Fibroblast of pulmonary artery (primary cell): ENCODE measurements at places on chromosomes 5 and 9.

DNA sequence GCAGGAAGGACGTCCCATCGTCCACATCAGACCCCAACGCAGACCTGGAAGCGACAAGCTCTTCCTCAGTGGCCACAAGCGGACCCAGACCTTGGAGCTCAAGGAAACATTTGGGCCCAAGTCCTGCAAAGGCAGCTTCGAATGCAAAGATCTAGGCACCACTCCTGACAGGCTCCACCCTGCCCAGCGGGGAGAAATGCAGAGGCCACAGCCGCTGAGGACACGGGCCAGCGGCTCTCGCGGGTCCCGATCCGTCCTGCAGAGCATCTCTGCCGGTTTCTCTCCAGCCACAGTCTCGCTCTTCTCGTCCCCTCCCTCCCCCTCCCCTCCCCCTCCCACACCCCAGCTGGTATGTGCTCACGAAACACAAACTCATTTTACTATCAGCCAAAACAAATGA, 4.9 kb downstream of the SOHLH1 start:
- DNase-seq, result no peak

DNA sequence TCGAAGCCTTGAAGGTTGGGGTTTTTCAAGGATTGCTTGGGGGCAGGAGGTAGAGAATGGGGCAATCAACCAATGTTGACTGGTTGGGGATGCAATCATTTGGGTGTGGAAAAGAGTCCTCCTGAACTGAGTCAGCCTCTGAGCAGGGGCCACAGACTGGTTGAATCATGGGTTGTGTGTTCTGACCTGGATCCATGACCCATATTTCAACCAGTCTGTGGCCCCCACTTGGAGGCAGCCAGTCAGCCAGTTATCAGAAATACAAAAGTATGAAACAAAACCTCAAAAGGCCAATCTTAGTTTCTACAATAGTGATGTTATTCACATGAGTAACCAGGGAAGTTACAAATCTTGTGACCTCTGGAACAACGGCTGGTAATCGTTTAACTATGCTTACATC, 81.4 kb upstream of the RANBP6 start:
- DNase-seq, result peak; percentile 71

DNA sequence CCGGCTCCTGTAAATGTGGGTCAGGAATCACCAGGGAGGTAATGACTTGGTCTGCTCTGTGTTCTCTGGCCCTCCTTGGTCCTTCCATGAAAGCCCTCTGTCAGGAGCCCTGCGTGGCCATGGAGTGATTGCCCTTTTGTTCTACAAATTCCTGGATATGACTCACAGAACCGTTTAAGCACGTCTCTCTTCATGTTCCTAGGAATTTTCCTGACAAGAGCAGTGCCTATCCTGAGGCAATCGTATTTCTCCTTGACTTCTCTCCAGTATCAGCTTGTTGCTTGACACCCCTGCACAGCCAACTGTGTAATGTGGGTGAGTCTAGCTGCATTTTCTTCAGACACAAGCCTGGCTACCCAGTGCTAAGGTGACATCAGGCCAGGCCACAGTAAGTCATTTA, 274.3 kb upstream of the ZNF462 start:
- DNase-seq, result peak; percentile 4

- DNase-seq, result peak; percentile 33
Measured at GRCh38 chr5:154421868-154422267, 23.9 kb upstream of the SAP30L start.

DNA sequence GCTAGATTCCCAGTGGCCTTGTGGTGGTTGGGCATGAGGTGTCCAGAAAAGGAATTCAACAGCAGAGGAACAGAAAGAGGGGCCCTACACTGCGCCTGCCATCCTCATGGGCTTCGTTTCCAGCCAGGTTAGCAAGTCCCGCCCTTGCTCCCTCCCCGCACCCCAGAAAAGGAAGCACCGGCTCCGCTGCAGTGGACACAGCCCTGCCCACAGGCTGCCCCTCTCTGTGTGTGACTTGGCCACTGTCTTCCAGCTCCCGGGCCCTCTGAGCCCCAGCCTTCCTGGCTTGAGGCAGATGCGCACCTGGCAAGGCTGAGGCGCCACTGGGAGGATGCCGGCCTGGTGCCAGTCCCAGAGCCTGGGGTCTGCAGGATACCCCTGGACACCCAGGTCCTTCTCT, 305.0 kb upstream of the IRX4 start:
- DNase-seq, result no peak
